Hindlimb muscle (tissue), 1 donor: ENCODE measurements at places on chromosomes 6 and 20. TPM values are rescaled to one million over a fixed set of nuclear protein-coding genes. Genes with fewer than 3 reads are reported as not detected.

The SLC32A1 gene
- not detected for polyA plus RNA-seq

The TSBP1 gene
- polyA plus RNA-seq: not detected

The MEP1A gene
- not detected for polyA plus RNA-seq

The CNKSR3 gene
- 16.7 TPM for polyA plus RNA-seq

The SLC4A11 gene
- polyA plus RNA-seq: 2.3 TPM

The ECT2L gene
- polyA plus RNA-seq: 0.17 TPM

The GABRR1 gene
- polyA plus RNA-seq: 1.1 TPM

The SAMD3 gene
- 0.92 TPM for polyA plus RNA-seq

The CRISP3 gene
- 0.14 TPM for polyA plus RNA-seq

The CD24 gene
- polyA plus RNA-seq: 7.0 TPM

The OR2J1 gene
- polyA plus RNA-seq: not detected

The HLA-DMB gene
- polyA plus RNA-seq: 11.5 TPM

The GATA5 gene
- polyA plus RNA-seq: 0.08 TPM
